Neural crest cell (in vitro differentiated cells): ENCODE measurements at places on chromosomes 16 and 17.

DNA sequence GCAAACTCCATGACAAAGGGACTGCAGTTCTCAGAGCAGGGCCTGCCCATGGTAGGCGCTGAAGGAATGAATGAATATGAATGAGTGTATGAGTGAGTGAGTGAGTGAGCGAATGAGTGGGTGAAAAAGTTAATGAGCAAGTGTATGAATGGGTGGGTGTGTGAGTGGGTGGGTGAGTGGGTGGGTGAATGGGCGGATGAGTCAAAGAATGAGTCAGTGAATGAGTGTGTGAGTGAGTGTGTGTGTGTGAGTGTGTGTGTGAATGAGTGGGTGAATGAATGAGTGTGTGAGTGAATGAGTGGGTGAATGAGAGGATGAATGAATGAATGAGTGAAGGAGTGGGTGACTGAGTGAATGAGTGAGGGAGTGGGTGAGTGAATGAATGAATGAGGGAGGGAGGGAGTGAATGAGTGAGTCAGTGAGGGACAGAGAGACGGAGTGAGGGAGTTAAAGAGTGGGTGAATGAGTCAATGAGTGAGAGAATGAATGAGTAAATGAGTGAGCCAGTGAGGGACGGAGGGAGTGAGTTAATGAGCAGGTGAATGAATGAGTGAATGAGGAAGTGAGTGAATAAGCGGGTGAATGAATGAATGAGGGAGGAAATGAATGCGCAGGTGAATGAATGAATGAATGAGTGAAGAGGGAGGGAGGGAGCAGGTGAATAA, 11.1 kb upstream of the CHMP6 start:
- no peak for DNase-seq

DNA sequence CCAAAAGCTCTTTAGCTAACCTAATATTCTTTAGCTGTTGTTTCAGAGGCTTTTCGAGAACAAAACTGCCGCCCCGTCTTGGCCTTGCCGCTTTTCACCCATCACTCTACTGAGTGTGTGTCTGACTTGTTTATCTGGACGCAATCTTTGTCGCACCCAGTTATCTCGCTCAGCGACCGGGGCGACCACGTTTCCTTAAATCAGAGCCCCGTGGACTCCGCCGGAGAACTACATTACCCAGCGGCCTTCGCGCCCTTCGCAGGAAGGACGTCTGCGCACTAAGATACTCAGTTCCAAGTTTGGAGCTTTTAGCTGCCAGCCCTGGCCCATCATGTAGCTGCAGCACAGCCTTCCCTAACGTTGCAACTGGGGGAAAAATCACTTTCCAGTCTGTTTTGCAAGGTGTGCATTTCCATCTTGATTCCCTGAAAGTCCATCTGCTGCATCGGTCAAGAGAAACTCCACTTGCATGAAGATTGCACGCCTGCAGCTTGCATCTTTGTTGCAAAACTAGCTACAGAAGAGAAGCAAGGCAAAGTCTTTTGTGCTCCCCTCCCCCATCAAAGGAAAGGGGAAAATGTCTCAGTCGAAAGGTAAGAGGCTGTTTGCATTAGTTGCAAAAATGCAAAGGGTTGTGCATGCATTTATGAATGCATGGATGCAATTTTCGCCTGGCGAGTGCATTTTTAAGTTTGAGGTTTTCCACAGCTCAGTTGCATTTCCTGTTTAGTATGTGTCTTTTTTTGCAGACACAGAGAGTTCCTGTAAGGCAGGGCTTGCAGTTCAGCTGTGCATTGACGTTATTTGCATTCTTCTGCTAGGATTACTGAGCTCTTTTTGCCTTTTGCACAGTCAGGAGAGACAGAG, at the start of gene MAP2K6:
MAP2K6 (plus strand) TSS at position 290 of the 867 bp plus-strand sequence; CDS start at position 578, 288 bp downstream.
- DNase-seq: peak; percentile 62

- DNase-seq: no peak
These were observed 24.2 kb downstream of the FAM117A start for GRCh38 chr17:49739641-49740271.

DNA sequence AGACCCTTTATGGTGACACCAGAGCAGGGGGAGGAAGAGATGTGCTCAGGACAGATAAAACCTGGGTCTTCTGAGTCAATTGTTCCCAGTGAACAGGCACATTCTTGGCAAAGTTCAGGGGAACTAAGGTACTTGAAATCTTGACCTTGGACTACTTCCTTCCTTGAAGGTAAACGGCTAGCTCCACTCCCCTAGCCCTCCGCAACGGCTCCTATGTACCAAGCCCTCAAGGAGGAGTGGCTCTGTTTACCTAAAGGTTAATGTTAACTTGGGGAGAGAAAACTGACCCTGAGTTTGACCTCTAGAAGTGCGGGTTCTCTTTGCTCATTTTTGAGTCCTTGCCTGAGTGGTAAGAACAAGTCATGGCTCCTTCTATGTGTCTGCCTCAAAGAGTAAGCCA, 7.8 kb downstream of the TTLL6 start:
- DNase-seq: no peak

DNA sequence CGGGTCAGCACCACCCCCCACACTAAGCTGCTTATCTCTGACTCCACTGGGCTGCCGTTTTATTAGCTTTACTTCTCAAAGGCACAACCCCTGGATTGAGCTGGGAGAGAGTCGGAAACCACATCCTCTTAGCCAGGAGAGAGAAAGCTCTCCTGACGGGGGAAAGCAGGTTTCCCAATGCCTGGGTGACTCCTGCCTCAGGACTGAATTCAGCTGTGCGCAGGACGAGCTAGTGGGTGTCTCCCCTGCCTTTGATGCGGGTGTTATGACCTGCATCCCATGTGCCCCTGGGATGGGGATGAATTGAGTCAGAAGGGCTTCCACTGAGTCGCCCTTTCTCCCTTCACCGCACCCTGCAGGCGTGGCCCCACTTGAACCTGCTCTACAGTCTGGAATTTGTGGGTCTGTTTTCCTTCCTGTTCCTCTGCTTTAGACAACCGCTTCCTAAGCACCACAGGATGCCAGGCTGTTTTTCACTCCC, 819.2 kb upstream of the EEF2KMT start:
- no peak for DNase-seq

- DNase-seq: no peak
These were observed 40.4 kb upstream of the NDRG4 start for GRCh38 chr16:58459344-58460218.

- no peak for DNase-seq
These were observed 138.6 kb upstream of the CHMP6 start for GRCh38 chr17:80853076-80853475.

DNA sequence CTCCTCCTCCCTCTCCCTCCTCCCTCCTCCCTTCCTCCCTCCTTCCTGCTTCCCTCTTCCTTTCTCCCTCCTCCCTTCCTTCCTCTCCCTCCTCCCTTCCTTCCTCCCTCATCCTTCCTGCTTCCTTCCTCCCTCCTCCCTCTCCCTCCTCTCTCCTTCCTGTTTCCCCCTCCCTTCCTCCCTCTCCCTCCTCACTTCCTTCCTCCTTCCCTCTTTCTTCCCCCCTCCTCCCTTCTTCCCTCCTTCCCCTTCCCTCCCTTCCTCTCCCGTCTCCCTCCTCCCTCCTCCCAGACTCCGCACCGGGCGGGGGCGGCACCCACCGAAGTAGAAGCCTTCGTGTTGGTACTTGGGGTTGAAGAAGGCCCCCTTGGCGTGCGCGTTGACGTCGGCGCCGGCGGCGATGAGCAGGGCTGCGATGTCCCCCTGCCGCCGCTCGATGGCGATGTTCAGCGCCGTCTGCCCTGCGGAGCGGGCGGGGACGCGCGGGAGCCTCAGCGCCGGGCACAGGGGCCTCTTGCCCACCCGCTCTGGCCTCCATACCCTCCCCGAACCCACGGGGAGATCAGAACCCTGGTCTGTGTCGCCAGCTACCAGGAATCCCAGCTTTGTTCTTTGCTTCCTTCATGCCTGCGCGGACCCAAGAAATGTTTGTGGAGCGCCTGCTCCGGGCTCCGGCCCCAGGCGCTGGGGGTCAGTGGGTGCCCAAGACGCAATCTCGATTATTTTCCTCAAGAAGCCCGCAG, 22.2 kb downstream of the TRPV3 start:
- peak; percentile 72 for DNase-seq

GRCh38 chr17:82691714-82692113, 6.8 kb downstream of the RAB40B start:
- no peak for DNase-seq

DNA sequence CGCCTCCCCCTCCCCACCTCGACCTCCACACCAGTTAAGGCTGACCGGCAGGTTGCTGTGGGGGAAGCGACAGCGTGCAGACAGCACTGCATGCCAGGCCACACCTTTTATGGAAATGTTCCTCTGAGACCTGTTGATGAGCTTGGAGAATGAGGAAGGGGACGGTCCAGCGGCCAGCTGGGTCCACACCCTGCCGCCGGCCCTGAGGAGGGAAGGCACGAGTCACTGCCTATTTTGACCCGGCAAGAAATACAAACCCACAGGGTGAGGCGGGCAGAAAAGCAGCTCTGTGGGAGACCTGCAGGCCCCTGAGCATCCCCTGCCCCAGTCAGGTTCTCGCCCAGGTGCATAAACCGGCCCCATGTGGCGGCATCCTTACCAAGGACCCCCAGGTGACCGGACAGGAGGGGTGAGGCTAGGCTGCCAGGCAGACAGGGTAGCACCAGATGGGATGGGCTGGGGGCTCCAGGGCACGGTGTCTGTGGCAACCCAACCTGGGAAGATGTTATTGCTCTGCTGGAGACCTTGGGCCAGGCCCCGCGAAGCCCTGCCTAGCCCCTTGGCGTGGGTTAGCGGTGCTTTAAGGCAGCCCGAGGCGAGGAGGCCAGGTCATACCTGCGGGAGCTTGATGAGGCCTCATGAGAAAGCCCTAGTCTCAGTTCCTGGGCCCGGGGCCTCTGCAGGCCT, 12.7 kb downstream of the NATD1 start:
- no peak for DNase-seq

DNA sequence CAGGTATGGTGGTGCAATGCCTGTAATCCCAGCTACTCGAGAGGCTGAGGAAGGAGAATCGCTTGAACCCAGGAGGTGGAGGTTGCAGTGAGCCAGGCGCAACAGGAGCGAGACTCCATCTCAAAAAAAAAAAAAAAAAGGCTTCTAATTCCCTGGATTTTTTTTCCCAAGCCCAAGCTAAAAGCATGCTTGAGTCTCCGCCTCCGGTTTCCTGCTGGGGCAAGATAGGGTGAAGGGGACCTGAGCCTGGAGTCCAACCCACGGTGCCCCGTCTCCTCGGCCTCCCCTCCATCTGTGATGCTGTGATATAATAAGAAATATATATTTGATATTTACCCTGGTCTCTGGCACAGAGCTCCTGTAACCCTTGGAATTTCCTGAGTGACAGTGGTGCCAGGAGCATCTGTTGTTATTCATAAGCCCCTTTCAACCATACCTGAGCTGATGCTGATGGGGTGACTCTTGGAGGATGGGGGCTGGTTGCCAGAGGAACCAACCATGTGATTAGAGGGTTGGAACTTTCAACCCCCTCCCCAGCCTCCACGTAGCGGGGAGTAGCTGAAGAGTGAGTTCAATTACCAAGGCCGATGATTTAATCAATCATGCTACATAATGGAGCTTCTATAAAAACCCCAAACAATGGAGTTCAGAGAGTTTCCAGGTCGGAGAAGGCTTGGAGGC, 12.8 kb upstream of the TNK1 start:
- no peak for DNase-seq

GRCh38 chr16:31093132-31093703, 1.4 kb downstream of the VKORC1 start:
- DNase-seq: no peak

- no peak for DNase-seq
These were observed 23.9 kb upstream of the ST6GALNAC1 start for GRCh38 chr17:76667491-76667755.

- no peak for DNase-seq
These were observed 22.2 kb upstream of the ADAMTS18 start for GRCh38 chr16:77457046-77457445.

- DNase-seq: no peak
These were observed 7.0 kb upstream of the MILR1 start for GRCh38 chr17:64441772-64442540.

- DNase-seq: no peak
These were observed 3.1 kb upstream of the WDR90 start for GRCh38 chr16:645852-646678.

DNA sequence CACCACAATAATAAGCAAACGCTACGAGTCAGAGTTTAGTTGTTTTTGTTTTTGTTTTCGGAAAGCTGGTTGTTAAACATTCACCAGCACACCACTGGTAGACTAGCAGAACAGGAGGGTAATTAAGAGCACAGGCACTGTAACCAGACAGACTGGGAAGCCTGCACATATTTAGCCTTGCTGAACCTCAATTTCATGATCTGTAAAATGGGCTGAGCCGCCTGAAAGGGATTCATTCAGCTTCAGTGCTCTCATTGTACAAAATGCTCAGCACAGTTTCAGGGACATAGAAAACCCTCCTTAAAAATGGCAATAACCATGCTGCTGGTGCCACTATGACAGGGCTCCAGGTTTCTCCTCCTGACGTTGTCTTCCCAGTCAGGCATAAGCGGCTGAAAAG, 66.4 kb downstream of the TMEM114 start:
- no peak for DNase-seq

GRCh38 chr17:61240851-61241468, 158.7 kb upstream of the TBX2 start:
- no peak for DNase-seq

DNA sequence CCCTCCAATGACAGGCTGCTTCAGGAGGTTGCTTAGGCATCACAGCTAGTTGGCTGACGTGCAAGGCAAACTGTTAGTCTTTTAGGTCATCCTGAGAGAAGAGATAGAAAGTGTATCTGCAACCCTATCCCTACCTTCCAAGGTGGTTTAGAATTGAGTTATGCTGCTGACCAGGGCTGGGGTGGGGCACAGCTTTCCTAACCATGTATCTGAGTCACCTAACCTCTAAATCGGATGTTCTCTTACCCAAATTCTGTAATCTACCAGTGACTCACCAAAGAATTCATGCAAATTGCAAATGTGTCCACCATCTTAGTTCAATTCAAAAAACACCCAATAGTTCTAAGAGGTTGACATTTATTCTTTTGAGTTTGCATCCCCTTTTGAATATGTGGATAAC, 107.2 kb upstream of the DYNLRB2 start:
- no peak for DNase-seq

DNA sequence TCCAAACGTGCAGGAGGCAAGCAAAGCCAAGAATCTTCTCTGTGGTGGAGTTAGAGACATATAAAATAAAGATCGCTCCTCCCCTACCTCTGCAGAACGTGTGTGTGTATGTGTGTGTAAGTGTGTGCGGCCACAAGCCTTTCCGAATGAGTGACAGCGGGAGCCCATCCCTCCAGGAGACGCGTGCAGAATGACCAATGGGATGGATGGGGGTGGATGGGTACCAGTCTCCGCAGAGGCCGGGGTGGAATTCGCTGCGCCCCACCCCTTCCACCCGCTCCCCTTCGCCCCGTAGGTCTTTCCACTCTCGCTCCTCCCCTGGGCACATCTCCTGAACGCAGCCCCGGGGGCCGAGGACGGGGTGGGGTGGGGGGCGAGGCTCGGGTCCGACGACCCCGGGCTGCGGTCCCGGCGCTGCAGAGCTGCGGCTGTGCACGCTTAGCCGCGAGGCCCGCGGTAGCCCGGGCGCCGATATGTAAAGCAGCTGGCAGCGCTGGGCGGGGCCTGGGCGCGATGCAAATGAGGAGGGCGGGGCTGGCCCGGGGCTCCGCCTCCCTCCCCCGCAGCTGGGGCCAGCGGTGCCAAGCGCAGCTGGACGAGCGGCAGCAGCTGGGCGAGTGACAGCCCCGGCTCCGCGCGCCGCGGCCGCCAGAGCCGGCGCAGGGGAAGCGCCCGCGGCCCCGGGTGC, at the start of gene PRKCB:
PRKCB (plus strand) TSS at position 594 of the 688 bp plus-strand sequence.
- peak; percentile 77 for DNase-seq
